ENCODE measurements at places on chromosomes 3 and 15.
A peak's percentile ranks its signal among the peaks of the same experiment; 100 is the strongest.

DNA sequence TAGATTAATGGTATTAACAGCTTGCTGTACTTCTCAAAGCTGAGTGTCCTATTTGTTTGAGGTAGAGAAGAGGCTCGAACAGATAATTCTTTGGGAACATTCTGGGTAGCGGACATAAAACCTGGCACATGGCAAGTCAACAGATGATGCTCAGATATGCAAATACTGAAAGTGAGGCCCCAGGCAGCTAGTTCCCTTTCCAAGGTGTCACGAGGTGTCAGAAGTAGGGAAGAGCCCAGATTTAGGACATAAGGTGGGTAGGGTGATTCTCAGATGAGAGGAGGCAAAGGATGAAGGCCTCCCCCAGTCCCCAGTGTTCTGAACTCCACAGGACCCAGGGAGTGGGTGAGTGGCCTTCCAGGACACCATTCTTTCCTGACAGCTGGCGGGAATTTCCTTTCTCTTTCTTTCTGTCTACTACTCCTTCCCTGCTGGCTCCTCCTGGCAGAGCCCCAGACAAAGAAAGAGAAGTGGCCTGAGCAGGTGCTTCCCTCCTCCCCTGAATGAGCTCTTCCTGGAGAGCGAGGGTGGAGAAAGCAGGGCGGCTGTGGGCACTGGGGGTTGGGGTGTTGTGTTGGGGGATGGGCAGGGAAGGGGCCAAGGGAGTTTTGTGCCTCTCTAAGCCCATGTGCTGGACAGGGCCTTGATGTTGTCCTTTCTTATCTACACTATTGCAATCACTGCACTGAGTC, 87.5 kb downstream of the CORO2B start:
- DNase-seq = no peak

GRCh38 chr15:44550256-44550655, 13.3 kb downstream of the EIF3J start:
- peak; percentile 58 for DNase-seq

DNA sequence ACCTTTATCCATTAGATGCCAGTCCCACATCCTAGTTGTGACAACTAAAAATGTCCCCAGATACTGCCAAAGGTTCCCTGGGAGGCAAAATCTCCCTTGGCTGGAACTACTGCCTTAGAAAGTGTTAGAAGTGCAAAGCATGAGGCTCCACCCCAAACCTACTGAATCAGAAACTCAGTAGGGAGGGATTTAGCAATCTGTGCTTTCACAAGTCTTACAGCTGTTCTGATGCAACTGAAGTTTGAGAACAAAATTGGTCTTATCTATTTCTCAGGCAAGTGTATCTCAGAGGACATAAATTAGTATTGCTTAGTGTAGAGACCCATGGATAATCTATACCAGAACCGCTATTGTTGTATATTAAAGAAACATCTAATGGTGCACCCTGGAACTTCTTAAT, 70.2 kb downstream of the CLDN1 start:
- peak; percentile 54 for DNase-seq

GRCh38 chr3:117510396-117510795, 800.8 kb downstream of the TUSC7 start:
- peak; percentile 54 for DNase-seq

DNA sequence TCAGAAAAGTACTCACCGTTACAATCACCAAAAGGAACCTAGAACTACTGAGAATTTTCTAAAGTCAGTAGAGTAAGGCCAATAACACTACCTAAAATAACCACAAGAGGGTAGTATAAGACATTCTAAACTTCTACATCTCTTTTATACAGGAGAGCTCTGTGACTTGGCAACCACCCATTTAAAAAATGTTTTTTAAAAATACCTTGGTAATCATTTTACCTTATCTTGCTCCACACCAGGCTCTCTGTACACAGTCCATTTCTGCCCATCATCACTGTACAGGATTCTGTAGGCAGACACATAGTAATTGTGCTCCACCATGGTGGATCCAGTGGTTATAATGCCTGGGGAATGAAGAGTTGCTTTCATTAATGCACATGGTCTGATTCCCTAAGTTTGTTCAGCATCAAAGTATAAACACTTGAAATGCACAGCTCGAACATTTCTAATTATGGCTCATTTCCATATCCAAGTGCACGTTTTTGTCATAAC, 54.5 kb downstream of the ST3GAL6 start:
- DNase-seq = peak; percentile 60

GRCh38 chr3:78832785-78833204, 935.0 kb downstream of the ROBO1 start:
- no peak for DNase-seq

DNA sequence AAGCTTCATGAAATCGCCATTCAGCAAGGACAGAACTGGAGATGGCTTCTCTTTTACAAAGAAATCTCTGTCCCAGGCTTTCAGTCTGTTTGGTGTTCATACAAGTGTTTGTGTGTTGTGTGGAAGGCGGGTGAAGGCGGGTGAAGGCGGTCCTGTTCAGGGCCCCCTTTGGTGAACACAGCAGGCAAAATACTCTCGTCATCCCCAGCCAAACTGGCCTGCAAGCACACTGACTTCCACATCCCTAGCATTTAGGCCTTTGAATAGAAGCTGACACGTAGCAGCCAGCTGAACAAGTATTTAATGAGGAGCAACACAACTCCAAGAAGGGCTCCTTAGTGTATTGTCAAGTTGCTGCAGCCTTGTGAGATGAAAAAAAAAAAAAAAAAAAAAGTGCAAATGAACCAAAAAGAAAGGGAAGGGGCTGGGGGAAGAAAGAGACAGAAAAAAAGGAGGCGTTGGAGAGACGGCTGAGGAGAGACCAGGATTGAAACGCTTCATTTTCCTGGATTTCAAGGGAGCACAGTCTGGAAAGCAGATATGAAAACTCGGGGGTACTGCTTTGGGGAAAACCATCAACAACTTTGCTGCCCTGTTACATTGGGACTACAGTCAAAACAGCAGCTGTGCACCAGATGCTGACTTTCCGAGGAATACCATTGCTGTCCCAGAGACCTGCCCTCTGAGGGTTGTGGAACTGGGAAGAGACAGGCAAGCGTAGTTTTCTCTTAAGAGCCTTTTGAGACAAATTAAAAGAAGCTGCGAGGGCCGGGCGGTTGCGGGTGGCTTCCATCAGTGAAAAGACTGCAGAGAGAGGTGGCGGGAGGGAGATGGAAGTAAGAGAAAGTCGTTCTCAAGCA, 74.6 kb downstream of the TGFBR2 start:
- peak; percentile 82 for DNase-seq

DNA sequence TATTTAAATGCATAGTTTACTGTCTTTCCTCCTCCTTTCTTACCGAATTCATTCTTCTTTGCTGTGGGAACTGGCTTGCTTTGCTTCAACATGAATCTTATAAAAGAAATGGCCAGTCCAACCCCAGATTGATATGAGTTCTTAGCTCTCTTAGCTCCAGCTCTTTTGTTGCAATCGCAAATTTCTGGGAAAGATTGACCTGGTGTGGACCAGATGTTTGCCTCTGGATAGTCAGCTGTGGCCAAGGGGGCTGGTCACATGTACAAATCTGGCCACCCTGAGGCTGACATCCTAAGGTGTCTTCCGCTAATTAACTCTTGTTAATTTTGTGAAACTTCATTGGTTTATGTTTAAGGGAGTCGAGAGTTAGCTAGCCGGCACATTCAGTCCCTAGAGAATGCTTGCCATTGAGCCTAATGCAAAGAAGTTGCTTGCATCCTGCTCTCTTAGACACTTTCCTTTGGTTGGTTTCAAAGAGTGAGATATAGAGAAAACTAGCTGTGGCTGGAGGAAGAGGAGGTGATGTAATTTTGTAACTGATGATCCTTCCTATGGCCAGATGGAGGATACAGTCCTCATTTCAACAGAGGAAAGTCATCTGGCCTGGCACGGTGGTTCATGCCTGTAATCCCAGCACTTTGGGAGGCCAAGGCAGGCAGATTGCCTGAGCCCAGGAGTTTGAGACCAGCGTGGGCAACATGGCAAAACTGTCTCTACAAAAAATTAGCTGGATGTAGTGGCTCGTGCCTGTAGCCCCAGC, 162.4 kb downstream of the ADAMTSL3 start:
- DNase-seq = no peak

GRCh38 chr3:6108957-6109356, 752.0 kb upstream of the GRM7 start:
- DNase-seq = no peak

- peak; percentile 27 for DNase-seq
Observed at GRCh38 chr3:72848703-72849081, 447 bp upstream of the SHQ1 start.

GRCh38 chr3:134803051-134803505, 8.0 kb downstream of the EPHB1 start:
- DNase-seq = no peak

DNA sequence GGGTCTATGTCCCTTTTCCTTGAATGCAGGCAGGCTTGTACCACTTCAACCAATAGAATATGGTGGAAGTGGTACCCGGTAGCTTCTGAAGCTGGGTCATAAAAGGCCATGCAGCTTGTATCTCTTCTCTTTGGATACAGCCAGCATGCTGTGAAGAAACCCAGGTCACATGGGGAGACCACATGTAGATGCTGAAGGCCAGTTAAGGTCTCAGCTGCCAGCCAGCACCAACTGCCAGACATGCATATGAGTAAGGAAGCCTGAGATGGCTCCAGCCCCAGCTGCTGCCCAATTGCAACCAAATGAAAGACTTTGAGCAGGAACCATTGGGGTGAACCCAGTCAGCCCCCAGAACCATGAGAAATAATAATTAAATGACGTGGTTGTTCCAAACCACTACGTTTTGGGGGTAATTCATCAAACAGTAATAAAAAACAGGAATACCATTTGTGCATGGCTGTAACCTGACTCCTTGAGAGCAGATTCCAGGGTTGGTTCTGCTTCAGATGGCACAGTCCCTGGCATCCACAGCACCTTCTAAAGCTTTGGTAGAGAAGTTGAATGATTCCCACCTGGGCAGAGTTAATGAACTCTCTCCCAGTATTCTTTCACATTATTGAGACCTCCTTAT, 3.8 kb downstream of the RBP2 start:
- no peak for DNase-seq

- peak; percentile 24 for DNase-seq
Observed at GRCh38 chr15:57555270-57555669, 36.4 kb upstream of the MYZAP start.

- no peak for DNase-seq
Observed at GRCh38 chr3:8784676-8785435, 15.4 kb upstream of the OXTR start.

DNA sequence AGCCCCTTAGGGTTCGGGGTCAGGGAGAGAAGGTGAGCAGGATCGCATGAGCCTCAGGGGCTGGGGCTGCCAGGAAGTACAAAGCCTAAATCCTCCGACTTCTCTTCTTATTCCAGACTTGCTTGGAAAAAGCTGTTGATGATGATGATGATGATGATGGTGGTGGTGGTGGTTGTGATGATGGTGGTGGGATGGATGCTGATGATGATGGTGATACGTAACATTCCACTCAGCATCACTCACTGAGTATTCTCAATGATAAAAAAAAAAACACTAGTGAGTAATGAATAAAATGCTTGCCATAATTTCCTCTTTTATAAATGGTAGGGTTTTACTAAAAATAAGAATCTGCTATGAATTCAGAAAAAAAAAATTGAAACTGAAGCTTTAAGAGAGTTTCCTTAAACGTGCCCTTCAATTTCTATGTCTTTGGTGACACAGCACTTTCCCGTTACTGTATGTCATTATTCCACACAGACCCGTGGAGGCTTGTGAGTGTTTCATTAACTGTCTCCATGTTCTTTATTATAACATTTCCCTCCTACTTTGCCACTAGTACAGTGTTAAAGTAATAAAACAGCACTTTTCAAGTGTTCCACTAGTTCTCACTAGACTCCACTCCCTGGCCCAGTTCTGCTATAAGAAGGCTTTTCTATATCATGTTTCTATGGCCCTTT, 5.4 kb upstream of the ACAN start:
- DNase-seq = no peak

DNA sequence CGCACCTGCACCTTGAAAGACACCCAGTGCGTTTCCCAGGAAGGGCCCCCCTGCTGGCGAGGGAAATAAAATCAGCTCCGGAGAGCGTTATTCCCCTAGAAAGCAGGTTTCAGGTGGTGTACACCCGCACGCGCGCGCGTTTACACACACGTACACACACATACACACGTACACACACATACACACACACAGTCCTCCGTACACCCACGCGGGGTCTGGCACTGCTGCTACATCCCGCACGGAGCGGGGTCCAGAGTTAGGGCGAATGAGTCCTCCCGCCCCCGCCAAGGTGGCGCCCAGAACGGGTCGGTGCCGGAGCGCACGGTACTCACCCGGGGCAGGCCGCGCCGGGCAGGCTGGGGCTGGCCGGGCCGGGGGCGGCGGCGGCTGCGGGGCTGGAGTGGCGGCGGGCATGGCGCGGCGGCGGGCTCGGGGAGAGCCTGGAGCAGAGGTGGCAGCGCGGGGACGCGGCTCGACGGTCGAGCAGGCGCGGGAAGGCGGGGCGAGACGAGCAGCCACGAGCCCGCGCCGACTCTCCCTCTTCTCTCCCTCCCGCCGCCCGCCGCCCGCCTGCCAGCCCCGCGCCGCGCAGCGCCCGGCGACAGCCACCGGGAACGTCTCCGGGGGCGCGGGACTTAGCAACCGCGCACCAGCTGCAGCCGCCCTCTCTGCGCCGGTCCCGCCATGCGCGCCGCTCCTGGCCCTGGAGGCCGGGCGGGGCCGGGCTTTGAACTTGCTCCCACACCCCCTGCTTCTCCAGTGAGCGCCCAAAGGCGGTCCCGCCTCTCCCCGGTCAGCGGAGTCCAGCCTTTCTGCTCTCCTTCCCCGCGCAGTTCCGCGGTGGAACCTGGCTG, at the start of gene DCLK3:
DCLK3 (minus strand) TSS at position 704 of the 854 bp plus-strand sequence; CDS start at position 414, 290 bp downstream.
- no peak for DNase-seq

DNA sequence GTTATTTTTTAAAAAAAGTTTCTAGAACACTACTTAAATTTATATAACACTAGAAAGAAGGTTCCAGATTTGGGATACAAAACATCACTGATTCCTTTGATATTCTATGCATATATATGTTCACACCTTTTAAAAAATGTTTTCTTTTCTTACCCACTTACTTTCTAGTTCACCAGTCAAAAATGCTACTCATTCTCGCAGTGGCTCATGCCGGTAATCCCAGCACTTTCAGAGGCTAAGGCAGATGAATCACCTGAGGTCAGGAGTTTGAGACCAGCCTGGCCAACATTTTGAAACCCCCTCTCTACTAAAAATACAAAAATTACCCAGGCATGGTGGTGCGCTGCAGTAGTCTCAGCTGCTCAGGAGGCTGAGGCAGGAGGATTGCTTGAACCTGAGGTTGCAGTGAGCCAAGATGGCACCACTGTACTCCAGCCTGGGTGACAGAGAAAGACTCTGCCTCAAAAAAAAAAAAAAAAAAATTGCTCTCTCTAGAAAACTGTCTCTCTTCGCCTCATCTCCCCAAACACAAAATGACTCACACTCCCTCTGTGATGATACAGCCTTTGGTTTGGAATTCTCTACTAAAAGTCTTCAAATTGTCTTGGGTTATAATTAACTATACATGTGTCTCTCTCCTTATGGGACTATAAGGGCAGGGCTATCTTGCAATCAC, 52.6 kb upstream of the TGFBR2 start:
- peak; percentile 60 for DNase-seq

- DNase-seq = peak; percentile 94
Observed at GRCh38 chr3:11288786-11289637, 16.8 kb downstream of the ATG7 start.

DNA sequence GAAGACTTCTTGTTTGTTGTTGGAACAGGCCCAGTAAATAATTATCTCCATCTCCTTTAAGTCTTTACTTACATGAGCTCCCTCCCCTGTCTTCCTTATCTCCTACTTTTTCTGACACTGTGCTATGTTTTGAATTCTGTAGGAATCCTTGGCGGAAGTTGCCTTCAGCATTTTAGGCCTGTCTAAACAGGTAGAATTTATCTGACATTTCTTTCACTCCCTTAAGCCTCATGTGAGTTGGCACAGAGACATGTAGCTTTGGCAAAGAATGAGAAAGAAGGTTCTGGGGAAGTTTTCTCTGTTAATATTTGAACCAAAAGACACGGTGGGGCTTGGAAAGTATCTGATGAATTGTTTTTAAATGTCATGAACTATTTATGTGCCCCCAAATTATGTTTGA, 8.1 kb downstream of the MCTP2 start:
- DNase-seq = no peak
